ENCODE measurements at places on chromosomes 16 and 17.

- no peak for DNase-seq
Measured at GRCh38 chr16:28846933-28847273, 755 bp upstream of the TUFM start.

DNA sequence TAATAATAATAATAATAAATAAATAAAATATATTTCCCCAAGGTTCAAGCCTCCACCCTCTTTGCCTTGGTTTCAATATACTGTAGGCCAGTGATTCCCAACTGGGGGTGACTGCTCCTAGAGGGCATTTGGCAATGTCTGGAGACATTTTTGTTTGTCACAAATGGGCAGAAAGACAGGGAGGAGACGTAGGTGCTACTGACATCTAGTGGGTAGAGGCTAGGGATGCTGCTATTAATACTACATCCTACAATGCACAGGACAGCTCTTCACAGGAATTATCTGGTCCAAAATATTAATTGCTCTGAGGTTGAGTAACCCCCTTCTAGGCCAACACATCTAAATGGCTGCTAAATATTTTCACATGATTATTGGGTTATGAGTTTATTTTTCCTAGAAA, 12.8 kb upstream of the PRR14 start:
- DNase-seq: no peak

DNA sequence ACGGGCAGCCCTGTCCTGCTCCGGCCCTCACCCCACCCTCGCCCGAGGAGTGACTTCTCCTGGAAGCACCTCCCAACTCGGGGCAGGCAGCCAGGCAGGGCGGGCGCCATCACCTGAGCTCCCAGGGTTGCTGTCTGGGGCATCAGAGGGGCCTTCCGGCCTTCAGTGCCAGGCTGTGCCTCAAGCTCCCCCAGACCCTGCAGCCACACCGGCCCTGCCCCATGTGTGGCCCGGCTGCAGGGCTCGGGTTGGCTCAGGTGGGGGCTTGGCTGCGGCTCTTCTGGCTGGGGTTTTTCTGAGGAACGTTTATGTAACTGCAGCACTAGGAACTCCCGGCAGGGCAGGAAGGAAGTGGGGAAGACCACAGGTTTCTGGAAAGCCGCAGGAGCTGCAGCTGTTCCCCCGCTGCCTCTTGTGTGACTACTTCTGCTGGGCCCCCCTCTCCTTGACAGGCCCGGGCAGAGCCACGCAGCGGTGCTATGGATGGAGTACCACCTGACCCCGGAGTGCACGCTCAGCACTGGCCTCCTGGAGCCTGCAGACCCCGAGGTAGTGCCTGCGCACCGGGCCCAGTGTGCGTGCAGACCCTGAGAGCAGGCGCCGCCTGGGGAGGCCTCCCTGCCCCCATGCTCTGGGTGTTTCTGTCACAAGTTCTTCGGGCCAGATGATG, 45.6 kb downstream of the PRMT7 start:
- DNase-seq: peak; percentile 45

DNA sequence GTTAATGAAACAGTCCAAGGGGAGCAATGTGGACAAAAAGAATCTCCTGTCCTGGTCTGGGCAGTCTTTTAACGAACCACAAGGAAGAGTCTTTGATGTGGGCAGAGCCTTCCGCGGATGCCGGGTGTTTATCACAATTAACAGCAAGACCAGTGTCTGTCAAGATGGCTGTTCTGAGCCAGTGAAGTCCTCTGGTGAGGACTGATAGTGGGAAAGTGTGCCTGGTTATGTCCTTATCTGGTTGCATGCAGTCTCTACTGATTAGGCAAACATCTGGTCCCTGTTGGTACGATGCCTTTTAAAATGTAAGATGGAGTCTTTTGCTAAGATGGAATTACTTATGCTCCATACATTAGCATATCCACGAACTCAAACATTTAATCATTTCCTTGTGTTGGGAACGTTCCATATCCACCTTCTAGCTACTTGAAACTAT, 88.5 kb downstream of the ZNF18 start:
- DNase-seq: no peak

DNA sequence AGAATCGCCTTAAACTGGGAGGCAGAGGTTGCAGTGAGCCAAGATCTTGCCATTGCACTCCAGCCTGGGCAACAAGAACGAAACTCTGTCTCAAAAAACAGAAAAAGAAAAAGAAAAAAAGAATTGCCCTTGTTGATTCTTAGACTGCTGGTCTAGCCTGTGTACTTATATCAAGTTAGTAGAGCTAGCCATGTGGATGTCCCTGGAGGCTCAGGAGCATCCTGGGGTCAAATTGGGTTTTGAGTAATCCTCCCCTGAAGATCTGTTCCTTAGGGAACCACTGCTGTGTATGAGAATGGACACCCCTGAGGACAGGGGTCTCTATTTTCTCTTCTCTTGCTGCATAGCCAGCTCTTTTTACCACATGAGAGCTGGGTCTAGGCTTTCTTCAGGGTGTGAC, 21.5 kb downstream of the SLC7A6OS start:
- no peak for DNase-seq

DNA sequence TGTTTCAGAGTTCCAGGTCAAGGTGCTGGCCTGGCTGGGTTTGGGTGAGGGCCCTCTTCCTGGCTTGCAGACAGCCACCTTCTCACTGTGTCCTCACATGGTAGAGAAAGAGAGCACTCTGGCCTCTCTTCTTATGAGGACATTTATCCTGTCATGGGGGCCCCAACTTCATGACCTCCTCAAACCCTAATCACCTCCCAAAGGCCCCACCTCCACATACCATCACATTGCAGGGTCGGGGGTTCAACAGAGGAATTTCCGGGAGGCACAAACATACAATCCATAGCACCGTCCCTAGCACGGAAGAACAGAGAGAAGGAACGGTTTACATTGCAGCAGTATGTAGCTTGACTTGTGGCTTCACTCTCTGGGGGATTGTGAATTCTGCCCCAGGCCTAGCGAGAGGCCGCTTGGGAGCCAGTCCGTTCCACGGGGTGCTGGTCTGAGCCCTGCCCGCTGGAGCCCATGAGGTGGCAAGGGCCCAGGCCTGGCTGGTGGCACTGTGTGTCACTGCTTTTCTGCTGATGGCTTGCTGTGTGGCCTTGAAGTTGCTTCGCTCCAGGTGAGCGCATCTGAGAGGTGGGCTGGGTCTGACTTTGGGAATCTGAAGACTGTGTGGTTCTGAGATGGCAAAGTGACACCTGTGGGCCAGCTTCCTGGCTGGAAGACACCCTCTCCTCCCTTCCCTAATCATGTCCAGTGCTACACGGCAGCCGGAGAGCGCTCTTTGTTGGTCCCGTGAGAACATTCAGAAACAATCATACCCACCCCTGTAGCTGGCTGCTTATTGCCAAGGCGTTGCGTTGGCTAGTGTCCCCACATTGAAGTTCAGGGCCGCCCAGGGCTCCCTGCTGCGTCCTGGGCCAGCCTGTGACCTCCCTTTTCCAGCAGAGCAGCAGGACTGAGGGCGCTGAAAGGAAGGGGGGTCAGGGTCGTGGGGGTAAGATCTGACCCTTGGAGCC, 98.3 kb downstream of the CMIP start:
- DNase-seq: no peak

- DNase-seq: peak; percentile 48
Measured at GRCh38 chr17:1294157-1294717, 14.8 kb downstream of the TRARG1 start.

- no peak for DNase-seq
Measured at GRCh38 chr17:45997624-45998023, 1.4 kb upstream of the STH start.

DNA sequence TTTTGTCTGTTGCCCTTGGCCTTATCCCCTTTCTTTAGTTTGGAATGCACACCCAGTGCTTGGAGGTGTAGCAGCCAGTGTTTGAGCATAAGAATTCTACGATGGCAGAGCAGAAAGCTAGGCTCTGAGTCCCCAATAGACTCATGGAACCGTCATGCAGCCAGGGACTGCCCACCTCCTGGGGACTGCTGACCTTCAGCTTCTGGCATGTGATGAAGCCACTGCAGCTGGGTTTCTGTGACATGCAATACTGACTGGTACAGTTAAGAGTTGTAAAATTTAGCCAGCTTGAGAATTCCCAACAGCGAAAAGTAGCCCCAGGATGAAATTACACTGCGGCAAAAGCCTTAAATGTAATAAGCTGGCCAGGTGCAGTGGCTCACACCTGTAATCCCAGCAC, 9.0 kb upstream of the MAP3K14 start:
- DNase-seq: no peak

GRCh38 chr17:83004791-83005380, 74.5 kb upstream of the METRNL start:
- DNase-seq: no peak

GRCh38 chr17:34692920-34693319, 113.5 kb downstream of the TMEM132E start:
- no peak for DNase-seq

DNA sequence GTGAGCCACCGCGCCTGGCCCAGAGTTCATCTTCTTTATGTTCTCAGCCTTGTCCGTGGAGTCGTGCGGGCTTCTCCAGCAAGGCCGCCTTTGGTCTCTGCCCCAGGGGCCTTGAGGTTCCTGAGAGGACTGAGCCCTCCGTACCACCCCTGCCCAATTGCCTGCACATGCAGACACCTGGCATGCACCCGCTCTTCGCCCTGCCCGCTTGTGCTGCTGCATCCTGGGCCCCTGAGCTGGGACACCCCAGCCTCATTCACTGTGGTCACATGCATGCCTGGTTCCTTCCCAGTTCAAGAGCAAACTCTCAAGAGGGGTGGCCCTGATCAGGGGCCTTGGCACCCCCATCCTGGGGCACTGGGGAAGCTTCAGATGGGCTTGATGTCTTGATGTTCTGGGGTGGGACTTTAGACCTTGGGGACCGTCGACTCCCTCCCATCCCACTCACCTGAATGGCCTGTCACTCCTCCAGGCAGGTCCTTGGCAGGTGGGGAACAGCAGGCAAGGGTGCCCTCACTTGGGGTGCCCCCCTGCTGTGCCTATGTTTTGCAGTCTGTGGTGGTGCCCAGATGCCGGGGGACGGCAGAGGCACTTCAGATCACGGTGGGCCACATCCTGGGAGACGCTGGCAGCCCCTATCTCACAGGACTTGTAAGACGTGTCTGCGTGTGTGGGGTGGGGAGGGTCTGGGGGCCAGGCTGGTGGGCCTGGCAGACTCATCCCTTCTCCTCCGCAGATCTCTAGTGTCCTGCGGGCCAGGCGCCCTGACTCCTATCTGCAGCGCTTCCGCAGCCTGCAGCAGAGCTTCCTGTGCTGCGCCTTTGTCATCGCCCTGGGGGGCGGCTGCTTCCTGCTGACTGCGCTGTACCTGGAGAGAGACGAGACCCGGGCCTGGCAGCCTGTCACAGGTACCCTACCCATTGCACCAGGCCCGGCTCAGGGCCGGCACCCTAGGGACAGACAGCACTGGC, 12.7 kb upstream of the SPNS2 start:
- peak; percentile 21 for DNase-seq

- DNase-seq: no peak
Measured at GRCh38 chr17:30218799-30219198, 16.7 kb downstream of the SLC6A4 start.

DNA sequence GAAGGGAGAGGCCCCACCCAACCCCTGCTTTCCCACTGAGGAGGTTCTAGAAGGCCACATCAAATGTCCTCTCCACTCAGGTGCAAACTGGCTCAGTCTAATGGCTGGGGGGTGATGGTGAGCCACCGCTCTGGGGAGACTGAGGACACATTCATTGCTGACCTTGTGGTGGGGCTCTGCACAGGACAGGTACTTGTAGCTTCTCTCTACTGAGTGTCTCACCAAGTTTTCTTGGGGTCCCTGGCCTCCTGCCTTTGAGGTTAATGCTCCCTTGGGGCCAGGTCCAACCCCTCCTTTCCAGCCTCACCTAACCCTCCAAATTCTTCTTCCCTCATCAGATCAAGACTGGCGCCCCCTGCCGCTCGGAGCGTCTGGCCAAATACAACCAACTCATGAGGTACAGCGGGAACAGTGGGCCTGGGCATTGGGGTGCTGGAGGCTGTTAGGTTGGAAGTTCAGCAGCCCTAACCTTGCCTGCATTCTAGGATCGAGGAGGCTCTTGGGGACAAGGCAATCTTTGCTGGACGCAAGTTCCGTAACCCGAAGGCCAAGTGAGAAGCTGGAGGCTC, 5.7 kb downstream of the ENO3 start:
- DNase-seq: no peak
